GM23338 (cell line): ENCODE measurements at places on chromosomes 5 and 9.

- no peaks in the 10 kb centered on the region for H3K27me3 ChIP-seq
- no peak overlapping the region for H3K27ac ChIP-seq
- H3K36me3 ChIP-seq = no peaks in the 10 kb centered on the region
- DNase-seq = no peak
- H3K4me3 ChIP-seq = no peak overlapping the region
Observed at GRCh38 chr5:146703899-146704298, 174.7 kb downstream of the PPP2R2B start.

DNA sequence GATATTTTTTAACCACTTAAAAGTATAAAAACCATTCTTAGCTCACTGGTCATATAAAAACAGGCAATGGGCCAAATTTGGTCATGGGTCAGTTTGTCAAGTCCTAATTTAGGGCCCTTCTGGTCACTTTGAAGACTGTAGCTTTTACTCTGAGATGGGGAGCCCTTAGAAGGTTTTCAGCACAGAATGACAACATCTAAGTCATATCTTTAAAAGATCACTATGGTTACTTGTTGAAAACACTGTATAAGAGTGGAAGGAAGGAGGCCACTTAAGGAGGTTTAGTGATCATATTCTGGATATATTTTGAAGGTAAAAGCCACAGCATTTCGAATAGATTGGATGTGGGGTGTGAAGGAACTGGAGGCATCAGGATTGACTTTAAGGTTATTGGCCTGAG lies 76.7 kb downstream of the STRBP start:
- peaks cover 20% of the 10 kb centered on the region for H3K4me1 ChIP-seq
- H3K27me3 ChIP-seq = no peaks in the 10 kb centered on the region
- no peak overlapping the region for H3K4me3 ChIP-seq
- H3K36me3 ChIP-seq = no peaks in the 10 kb centered on the region
- H3K27ac ChIP-seq = no peak overlapping the region

DNA sequence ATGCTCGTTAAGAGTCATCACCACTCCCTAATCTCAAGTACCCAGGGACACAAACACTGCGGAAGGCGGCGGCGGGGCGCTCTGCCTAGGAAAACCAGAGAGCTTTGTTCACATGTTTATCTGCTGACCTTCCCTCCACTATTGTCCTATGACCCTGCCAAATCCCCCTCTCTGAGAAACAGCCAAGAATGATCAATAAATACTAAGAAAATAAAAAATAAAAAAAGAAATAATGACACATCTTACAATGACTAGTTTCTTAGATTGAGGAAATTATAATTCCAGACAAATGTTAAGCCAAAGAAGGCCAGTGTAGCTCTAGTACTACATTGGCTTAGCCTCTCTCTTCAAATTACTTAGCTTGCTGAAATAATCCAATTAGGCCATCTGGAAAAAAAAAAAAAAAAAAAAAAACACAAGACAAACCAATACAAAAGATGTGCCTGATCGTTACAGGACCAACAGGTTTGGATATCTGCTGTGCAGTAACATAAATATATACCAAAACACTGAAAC lies 58.0 kb downstream of the ANXA2R start:
- H3K4me3 ChIP-seq = no peak overlapping the region
- H3K27ac ChIP-seq = no peak overlapping the region
- H3K4me1 ChIP-seq = peaks cover 9% of the 10 kb centered on the region; the same call in 1 of the 2 replicates
- H3K27me3 ChIP-seq = peaks cover 17% of the 10 kb centered on the region

DNA sequence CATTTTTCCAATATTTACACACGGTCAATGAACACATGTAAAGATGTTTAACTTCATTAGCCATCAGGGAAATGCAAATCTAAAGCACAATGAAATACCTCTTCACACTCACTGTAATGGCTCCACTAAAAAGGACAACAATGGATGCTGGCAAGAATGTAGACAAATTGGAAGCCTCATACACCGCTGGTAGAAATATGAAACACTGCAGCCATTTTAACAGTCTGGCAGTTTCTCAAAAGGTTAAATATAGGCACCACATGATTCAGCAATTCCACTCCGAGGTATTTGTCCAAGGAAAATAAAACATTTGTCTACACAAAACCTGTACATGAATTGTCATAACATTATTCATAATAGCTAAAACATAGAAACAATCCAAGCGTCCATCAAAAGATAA lies 20.0 kb downstream of the RNF145 start:
- no peak overlapping the region for H3K4me3 ChIP-seq
- H3K27me3 ChIP-seq = no peaks in the 10 kb centered on the region
- no peaks in the 10 kb centered on the region for H3K36me3 ChIP-seq
- H3K27ac ChIP-seq = no peak overlapping the region
- DNase-seq = no peak

DNA sequence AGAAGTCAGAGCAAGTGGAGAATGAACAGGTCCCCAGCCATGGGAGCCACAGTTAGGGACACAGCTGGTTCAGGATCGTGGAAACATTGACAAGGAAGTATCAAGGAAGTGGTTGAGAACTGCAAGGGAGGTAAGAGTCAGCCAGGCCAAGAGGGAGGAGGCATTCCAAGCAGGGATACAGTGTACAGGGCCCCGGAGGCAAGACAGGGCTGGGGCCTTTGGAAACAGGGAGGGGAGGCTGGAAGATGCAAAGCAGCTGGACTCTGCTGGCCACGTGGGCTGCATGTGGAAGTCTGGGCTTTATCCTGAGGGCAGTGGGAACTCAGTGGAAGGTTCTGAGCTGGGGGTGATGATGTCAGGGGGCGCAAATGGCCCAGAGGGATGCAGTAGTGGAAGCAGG lies 14.2 kb downstream of the CCDC180 start:
- H3K27me3 ChIP-seq = no peaks in the 10 kb centered on the region
- no peak for DNase-seq
- H3K36me3 ChIP-seq = no peaks in the 10 kb centered on the region
- H3K4me1 ChIP-seq = no peaks in the 10 kb centered on the region

- H3K4me1 ChIP-seq = no peaks in the 10 kb centered on the region
- no peaks in the 10 kb centered on the region for H3K27me3 ChIP-seq
- H3K36me3 ChIP-seq = no peaks in the 10 kb centered on the region
- H3K27ac ChIP-seq = no peak overlapping the region
- no peak overlapping the region for H3K4me3 ChIP-seq
Observed at GRCh38 chr9:119588874-119589744, 219.9 kb upstream of the BRINP1 start.

DNA sequence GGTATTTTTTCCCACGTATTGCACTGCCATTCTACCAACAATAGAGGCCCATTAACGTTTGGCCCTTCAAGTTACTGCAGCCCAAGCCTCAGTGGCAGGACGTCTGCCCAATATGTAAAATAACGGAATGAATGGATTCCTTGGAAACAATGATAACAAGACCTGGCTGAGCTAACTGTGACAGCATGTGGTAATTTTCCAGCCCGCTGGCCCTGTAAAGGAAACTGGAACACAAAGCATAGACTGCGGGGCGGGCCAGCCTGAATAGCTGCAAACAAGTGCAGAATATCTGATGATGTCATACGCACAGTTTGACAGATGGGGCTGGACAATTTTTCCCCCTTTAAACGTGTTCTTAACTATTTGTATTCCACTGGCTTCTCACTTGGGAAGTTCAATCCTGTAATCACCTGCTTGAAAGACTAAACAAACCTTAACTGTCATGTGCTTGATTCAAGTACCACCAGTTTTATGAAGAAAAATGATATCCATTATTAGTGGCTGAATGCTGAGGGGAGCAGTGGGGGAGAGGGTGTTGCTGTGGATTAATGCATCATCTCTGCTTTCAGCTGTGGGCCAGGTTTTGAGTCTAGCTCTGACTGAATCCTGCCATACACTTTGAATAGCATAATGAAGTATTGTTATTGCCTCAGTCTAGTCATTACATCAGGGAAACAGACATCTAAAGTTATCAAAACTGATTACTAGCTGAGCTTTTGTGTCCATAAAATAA lies 323.9 kb downstream of the TMEM161B start:
- no peaks in the 10 kb centered on the region for H3K27me3 ChIP-seq
- peak; percentile 89 for DNase-seq
- no peaks in the 10 kb centered on the region for H3K36me3 ChIP-seq
- H3K4me3 ChIP-seq = no peak overlapping the region
- no peak overlapping the region for H3K27ac ChIP-seq

GRCh38 chr9:134530724-134531123 lies 110.9 kb upstream of the COL5A1 start:
- H3K36me3 ChIP-seq = no peaks in the 10 kb centered on the region
- DNase-seq = no peak
- no peaks in the 10 kb centered on the region for H3K27me3 ChIP-seq
- H3K27ac ChIP-seq = no peak overlapping the region
- no peaks in the 10 kb centered on the region for H3K4me1 ChIP-seq

- no peak for DNase-seq
- no peak overlapping the region for H3K27ac ChIP-seq
- H3K4me3 ChIP-seq = no peak overlapping the region
Observed at GRCh38 chr5:173833196-173833985, 54.8 kb upstream of the CPEB4 start.

- no peak for DNase-seq
- H3K36me3 ChIP-seq = no peaks in the 10 kb centered on the region
- peaks cover 9% of the 10 kb centered on the region for H3K4me1 ChIP-seq
- H3K27me3 ChIP-seq = no peaks in the 10 kb centered on the region
Observed at GRCh38 chr5:135213466-135214239, 179.6 kb upstream of the PITX1 start.

DNA sequence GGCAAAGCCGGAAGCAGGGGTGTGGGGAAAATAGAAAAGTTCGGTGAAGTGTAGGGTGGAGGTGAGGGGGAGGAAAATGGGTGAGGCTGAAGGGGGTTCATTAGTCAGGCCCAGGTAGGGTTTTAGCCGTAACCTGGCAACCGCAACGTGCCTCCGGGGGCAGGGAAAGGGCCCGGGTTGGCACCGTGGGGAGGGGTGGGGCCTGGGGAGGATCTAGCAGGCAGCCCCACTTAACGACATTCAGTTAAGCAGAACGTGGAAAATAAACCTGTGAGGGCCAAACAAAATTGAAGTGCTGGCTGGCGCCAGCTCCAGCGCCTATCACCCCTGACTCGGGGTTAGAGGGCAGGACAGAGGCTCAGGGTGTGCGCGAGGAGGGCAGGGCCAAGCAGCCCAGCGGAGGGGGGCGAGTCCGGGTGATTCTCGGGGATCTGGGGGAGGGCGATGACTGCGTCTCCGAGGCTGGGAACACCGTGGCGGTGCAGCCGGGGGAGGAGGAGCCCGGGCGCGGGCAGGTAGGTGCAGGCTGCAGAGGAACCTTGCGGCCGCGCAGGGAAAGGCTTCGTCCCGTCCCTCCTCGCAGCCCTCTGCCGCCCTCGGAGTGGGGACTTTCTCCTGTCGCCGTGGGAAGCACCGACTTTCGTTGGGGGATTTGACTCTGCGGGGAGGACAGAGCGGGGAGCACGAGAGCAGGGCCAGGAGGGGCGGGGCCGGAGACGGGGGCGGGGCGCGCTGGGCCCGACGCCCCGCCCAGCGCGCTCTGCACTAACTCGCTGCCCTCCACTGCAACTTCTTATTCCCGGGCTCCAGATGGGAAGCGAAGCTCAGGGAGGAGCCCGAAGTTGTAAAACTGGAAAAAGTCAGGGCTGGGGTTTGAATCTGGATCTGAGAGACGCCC lies 5.1 kb downstream of the RGS14 start:
- peaks cover 37% of the 10 kb centered on the region for H3K4me1 ChIP-seq
- peak; percentile 87 for DNase-seq
- H3K27ac ChIP-seq = no peak overlapping the region
- peaks cover 11% of the 10 kb centered on the region for H3K27me3 ChIP-seq

GRCh38 chr9:125241000-125241862 lies at the start of gene HSPA5:
Gene HSPA5, minus strand, starts transcription at chr9:125241343. Its CDS starts 217 bp downstream, at chr9:125241126.
- H3K27me3 ChIP-seq = no peaks in the 10 kb centered on the region
- peak within 1 kb of the TSS; percentile 96 for H3K4me3 ChIP-seq
- H3K27ac ChIP-seq = peak within 1 kb of the TSS; percentile 87
- peaks cover 36% of the 10 kb centered on the region for H3K36me3 ChIP-seq
- peak; percentile 100 for DNase-seq

GRCh38 chr5:39025456-39025855 lies 48.7 kb downstream of the RICTOR start:
- no peak overlapping the region for H3K4me3 ChIP-seq
- DNase-seq = no peak
- H3K4me1 ChIP-seq = peaks cover 45% of the 10 kb centered on the region
- no peaks in the 10 kb centered on the region for H3K27me3 ChIP-seq
- H3K36me3 ChIP-seq = no peaks in the 10 kb centered on the region; the same call in 1 of the 2 replicates
- H3K27ac ChIP-seq = no peak overlapping the region

- DNase-seq = no peak
- H3K27me3 ChIP-seq = no peaks in the 10 kb centered on the region
- H3K4me1 ChIP-seq = peaks cover 13% of the 10 kb centered on the region
Observed at GRCh38 chr5:80060966-80061365, 25.8 kb downstream of the THBS4 start.

DNA sequence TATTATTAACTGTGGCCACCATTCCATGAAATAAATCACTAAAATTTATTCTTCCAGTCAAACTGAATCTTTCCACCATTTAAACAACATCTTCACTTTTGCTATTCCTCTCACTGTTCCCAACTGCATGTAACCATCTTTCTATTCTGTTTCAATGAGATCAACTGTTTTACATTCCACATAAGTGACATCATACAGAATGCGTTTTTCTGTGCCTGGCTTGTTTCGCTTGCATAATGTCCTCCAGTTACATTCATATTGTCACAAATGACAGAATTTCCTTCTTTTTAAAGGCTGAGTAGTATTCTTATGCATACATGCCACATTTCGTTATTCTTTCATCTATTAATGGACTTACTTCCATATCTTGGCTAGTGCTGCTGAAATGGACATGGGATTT lies 738.2 kb downstream of the SEMA5A start:
- H3K4me3 ChIP-seq = no peak overlapping the region
- no peaks in the 10 kb centered on the region; the same call in 1 of the 2 replicates for H3K36me3 ChIP-seq
- H3K27ac ChIP-seq = no peak overlapping the region
- H3K27me3 ChIP-seq = no peaks in the 10 kb centered on the region
- DNase-seq = no peak
- no peaks in the 10 kb centered on the region for H3K4me1 ChIP-seq

DNA sequence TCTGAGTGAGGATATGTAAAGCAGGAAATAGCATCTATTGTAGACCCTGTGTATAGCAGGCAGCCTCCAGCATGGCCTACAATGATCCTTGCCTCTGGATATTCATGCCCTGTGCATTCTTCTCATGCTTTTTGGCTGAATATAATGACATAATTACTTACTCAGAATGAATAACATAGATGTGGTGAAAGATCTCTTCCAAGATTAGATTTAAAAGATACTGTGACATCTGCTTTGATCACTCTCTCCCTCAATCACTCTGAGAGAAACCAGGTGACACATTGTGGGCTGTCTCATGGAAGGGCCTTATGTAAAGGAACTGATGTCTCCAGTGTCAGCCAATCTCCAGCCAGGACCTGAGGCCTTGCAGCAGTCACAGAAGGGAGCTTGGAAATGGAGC lies 376.7 kb downstream of the DNAH5 start:
- H3K4me1 ChIP-seq = no peaks in the 10 kb centered on the region
- no peaks in the 10 kb centered on the region; the same call in 1 of the 2 replicates for H3K36me3 ChIP-seq
- no peaks in the 10 kb centered on the region for H3K27me3 ChIP-seq
- no peak for DNase-seq
- H3K4me3 ChIP-seq = no peak overlapping the region
- no peak overlapping the region for H3K27ac ChIP-seq

DNA sequence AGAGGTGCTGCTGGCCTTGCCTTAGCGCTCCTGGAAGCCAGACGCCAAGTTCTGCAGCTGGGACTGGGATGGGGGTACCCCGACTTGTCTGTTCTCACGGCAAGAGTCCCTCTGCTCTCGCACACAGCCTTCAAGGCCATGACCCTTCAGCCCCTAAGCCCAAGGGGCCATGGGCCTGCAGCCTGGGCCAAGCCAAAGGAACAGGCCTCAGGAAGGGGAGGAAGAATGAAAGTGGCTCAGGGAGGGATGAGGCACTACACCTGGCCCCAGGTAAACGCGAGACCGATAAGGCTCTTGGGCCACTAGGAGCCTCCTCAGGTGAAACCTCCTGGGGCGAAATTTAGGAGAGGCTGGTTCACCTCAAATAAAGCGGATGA lies 3.9 kb downstream of the EBF1 start:
- no peak overlapping the region for H3K27ac ChIP-seq
- DNase-seq = peak; percentile 52
- H3K27me3 ChIP-seq = peaks cover 92% of the 10 kb centered on the region
- peaks cover 39% of the 10 kb centered on the region for H3K4me1 ChIP-seq
